ENCODE measurements at places on chromosomes 16 and 17. TPM values are rescaled to one million over a fixed set of nuclear protein-coding genes. Genes with fewer than 3 reads are reported as not detected.

Gene MKS1
- total RNA-seq: 18.4 TPM

Gene PYDC1
- not detected for total RNA-seq

Gene PEMT
- total RNA-seq: 28.3 TPM

Gene DPEP2
- not detected for total RNA-seq

Gene SECTM1
- total RNA-seq: 3.9 TPM

Gene TEX19
- total RNA-seq: 0.12 TPM

Gene CPHXL2
- not detected for total RNA-seq

Gene TBX4
- not detected for total RNA-seq

Gene CDYL2
- total RNA-seq: 10.3 TPM

Gene ITGAX
- 1.2 TPM for total RNA-seq

Gene COPS3
- 86.7 TPM for total RNA-seq

Gene FLCN
- total RNA-seq: 98.0 TPM

Gene C17orf100
- total RNA-seq: 0.44 TPM

Gene SMIM36
- not detected for total RNA-seq

Gene XYLT1
- 17.0 TPM for total RNA-seq

All from uterine smooth muscle cell (primary cell).